ENCODE measurements at places on chromosomes 7 and 10. TPM values are rescaled to one million over a fixed set of nuclear protein-coding genes. Genes with fewer than 3 reads are reported as not detected.

Gene CLRN3
- total RNA-seq = not detected

Gene PRSS1
- not detected for total RNA-seq

Gene ABCC2
- total RNA-seq = 2.9 TPM

Gene CYP26C1
- 0.15 TPM for total RNA-seq

Gene CLCN1
- not detected for total RNA-seq

Gene KLF14
- 0.10 TPM for total RNA-seq

Gene ITIH5
- total RNA-seq = not detected

- H3K36me3 ChIP-seq = no peaks in the 10 kb centered on the region
- no peaks in the 10 kb centered on the region for H3K4me1 ChIP-seq
- no peak overlapping the region for H3K4me3 ChIP-seq
- no peak overlapping the region for H3K27ac ChIP-seq
- no peak for DNase-seq
These were observed 232.7 kb downstream of the LRMDA start for GRCh38 chr10:75663947-75664664.

DNA sequence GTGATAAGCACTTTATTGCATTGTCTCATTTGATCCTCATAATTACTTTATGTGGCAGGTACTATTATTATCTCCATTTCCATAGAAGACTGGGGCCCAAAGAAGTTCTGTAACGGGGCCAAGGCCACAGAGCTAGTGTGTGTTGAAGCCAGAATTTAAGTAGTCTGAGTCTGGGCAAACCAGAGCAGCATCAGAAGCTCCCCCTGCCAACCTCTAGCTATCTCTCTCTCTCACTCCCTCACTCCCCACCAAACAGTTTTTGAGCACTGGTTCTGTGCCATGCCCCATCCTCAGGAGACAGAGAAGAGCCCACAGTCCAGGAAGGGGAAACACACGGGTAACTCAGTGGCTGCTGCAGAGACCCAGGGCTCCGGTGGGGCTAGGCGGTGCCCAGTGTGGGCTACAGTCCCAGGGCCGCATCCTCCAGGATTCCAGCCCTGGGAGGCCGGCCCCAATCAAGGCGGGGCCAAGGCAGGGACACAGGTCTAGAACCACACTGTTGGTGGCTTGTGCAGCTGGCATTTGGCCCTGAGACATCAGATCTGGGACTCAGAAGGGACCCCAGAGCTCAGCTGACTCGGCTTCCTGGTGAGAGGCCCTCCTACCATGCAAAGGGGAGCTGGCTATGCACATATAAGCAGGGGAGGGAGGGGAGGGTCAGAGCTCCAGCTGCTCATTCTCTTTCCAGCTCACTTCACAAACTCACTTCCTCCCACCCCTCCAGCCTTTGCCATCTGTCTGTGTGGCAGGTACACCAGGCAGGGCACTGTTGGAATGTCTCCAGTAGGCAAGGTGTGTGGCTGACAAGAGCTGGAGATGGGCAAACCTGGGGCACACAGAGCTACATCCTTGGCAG, 34.4 kb downstream of the COL13A1 start:
- no peaks in the 10 kb centered on the region for H3K36me3 ChIP-seq
- no peak overlapping the region for H3K4me3 ChIP-seq
- DNase-seq = no peak
- H3K4me1 ChIP-seq = peaks cover 3% of the 10 kb centered on the region
- no peak overlapping the region for H3K27ac ChIP-seq

DNA sequence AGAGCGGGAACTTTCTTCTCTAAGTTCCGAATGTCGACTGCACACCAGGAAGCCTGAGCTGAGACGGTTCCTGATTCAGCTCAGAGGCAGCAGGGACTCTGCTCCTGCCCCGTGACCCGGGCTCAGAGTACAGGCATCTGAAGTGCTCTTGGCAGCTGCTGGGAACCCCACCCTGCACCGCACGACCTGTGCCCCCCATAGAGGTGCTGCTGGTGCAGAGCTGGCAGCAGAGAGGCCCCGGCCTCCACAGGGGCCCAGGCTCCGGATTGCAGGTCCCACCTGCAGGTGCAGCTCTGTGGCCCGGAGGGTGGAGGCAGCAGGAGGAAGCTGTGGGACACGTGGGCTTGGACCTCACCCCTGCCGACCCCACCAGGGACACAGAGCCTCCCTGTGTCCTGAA, 39.5 kb upstream of the ADGRA1 start:
- no peaks in the 10 kb centered on the region for H3K4me1 ChIP-seq
- no peak overlapping the region for H3K4me3 ChIP-seq
- H3K27me3 ChIP-seq = no peaks in the 10 kb centered on the region
- no peak overlapping the region for H3K27ac ChIP-seq
- DNase-seq = no peak

GRCh38 chr7:130903358-130903974, 169.5 kb upstream of the KLF14 start:
- peaks cover 80% of the 10 kb centered on the region for H3K36me3 ChIP-seq
- H3K4me3 ChIP-seq = no peak overlapping the region
- DNase-seq = no peak
- no peaks in the 10 kb centered on the region for H3K27me3 ChIP-seq
- peaks cover 66% of the 10 kb centered on the region for H3K4me1 ChIP-seq

- peak overlapping the region; percentile 94 for H3K27ac ChIP-seq
- no peaks in the 10 kb centered on the region for H3K36me3 ChIP-seq
- DNase-seq = no peak
- H3K4me3 ChIP-seq = peak overlapping the region; percentile 60
These were observed 37.2 kb downstream of the FIGNL1 start for GRCh38 chr7:50412973-50413372.

- DNase-seq = no peak
- H3K27me3 ChIP-seq = no peaks in the 10 kb centered on the region
- H3K27ac ChIP-seq = peak overlapping the region; percentile 95
- H3K4me3 ChIP-seq = peak overlapping the region; percentile 56
- peaks cover 98% of the 10 kb centered on the region for H3K4me1 ChIP-seq
- peaks cover 31% of the 10 kb centered on the region for H3K36me3 ChIP-seq
These were observed 114.8 kb downstream of the FAM53B start for GRCh38 chr10:124629415-124629814.

DNA sequence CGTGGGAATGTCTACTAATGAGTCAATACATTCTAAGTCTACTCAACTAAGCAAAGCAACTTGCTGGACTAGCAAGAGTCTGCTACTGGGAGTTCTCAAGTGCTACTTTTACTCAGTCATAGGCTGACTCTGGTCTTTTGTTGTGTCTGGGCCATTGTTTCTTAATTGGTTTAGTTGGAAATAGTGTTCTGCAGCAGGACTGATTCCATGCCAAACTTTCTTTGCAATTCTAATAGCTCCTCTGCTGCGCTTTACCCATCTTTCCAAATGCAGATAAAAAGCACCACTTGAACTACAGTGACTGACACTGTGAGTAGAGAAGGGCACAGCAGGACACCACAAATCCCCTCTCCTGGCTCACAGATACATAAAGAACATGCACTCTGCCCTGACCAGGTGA, 125.7 kb downstream of the CD36 start:
- no peak overlapping the region for H3K4me3 ChIP-seq
- no peaks in the 10 kb centered on the region for H3K27me3 ChIP-seq
- DNase-seq = no peak
- H3K27ac ChIP-seq = no peak overlapping the region
- no peaks in the 10 kb centered on the region for H3K36me3 ChIP-seq

DNA sequence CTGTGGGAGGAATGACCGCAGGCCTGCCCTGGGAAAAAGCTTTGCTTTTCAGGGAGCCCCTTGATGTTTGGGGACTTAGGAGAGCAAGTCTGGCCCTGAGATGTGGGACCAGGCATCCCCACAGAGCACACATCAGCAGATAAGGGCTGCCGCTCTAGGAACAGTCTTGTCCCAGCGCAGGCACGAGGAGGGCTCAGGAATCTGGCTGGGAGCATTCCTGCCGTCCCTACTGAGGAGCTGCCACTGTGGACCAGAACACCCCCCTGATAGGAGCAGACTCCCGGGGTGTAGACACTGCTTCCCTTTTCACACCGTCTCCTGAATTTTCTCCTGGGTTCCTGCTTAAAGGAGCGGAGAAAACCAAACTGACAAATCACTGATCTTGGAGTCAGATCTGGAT, 232.3 kb downstream of the CUX1 start:
- no peak for DNase-seq
- peaks cover 14% of the 10 kb centered on the region for H3K36me3 ChIP-seq
- H3K4me3 ChIP-seq = no peak overlapping the region
- H3K27me3 ChIP-seq = no peaks in the 10 kb centered on the region
- peaks cover 45% of the 10 kb centered on the region for H3K4me1 ChIP-seq

GRCh38 chr10:132458586-132459300, 61.7 kb downstream of the PWWP2B start:
- no peaks in the 10 kb centered on the region for H3K36me3 ChIP-seq
- peak; percentile 80 for DNase-seq
- H3K4me1 ChIP-seq = peaks cover 3% of the 10 kb centered on the region

DNA sequence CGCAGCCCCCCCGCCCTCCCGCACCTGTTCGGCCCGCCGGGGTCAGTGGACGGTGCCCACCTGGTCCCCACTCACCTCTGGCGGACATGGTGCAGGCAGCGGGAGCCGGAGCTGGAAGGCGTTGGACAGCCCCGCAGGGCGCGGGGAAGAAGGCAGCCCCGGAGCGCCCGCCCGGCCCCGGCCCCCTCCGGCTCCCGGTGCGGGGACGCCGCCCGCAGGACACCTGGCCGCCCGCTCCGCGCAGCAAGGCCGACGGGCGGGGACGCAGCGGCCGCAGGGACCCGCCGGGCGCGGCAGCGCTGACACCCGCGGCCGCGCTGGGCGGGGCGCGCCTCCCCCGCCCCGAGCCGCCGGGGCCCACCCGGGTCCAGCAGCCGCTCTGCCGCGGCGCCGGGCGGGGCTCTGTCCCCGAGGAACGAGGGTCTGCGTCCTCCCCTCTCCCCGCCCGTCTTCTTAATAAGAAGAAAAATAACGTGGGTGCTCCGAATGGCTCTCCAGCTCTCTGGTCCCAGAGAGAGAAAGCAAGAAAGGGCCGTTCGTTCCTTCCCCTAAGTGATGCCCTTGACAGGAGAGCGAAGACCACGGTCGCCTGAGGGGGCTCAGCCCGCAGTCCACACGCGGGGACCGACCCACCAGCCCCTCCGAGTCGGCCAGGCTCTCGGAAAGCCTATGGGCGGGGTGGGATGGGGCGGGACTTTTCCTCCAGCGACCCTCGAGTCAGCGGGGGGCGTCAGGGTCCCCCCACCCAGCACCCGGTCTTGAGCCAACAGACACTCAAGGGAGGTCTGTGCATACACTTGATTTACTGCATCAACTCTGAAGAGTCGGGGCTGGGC, 53.4 kb upstream of the FHIP2A start:
- no peaks in the 10 kb centered on the region for H3K36me3 ChIP-seq
- no peak overlapping the region for H3K27ac ChIP-seq
- peaks cover 30% of the 10 kb centered on the region for H3K27me3 ChIP-seq

DNA sequence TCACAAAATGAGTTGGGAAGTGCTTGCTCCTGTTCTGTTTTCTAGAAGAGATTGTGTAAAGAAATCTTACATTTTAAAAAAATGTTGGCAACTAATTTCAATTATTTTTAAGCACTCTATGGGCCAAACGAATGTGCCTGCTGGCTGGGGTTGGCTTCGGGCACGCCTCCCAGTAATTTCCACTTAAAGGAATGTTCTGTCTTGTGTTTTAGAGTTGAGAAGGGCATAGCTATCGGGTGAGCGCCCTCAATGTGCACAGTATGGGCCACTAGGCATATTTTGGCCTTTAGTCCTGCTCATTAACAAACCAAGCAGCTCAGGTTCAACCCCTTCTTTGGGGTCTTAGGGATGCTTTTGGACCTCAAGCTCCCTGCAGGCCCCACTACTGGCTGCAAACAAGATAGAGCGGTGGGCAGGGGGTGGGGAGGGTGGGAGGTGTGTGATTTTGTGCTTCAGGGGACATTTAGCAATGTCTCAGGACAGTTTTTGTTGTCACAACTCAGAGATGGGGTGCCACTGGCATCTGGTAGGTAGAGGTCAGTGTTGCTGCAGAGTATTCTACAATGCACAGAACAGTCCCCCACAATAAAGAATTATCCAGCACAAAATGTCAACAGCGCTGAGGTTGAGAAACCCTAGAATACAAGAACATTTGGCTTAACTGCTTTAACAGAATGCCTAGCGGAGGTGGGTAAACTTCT, 40.7 kb downstream of the TACC2 start:
- no peaks in the 10 kb centered on the region for H3K4me1 ChIP-seq
- no peak overlapping the region for H3K27ac ChIP-seq
- peaks cover 11% of the 10 kb centered on the region for H3K27me3 ChIP-seq
- no peak overlapping the region for H3K4me3 ChIP-seq

- H3K36me3 ChIP-seq = no peaks in the 10 kb centered on the region
- no peaks in the 10 kb centered on the region for H3K4me1 ChIP-seq
- no peak for DNase-seq
- no peak overlapping the region for H3K27ac ChIP-seq
- H3K4me3 ChIP-seq = no peak overlapping the region
These were observed 72.3 kb upstream of the ACBD5 start for GRCh38 chr10:27312854-27313253.

- no peaks in the 10 kb centered on the region for H3K4me1 ChIP-seq
- peaks cover 25% of the 10 kb centered on the region for H3K27me3 ChIP-seq
- DNase-seq = no peak
These were observed 27.6 kb upstream of the FAM204A start for GRCh38 chr10:118369641-118370205.

GRCh38 chr7:100485471-100485876, 1.7 kb downstream of the NYAP1 start:
- no peak for DNase-seq
- H3K4me3 ChIP-seq = no peak overlapping the region
- H3K4me1 ChIP-seq = peaks cover 7% of the 10 kb centered on the region
- H3K36me3 ChIP-seq = no peaks in the 10 kb centered on the region

GRCh38 chr10:27838901-27839300, 93.3 kb upstream of the MKX start:
- H3K36me3 ChIP-seq = no peaks in the 10 kb centered on the region
- H3K4me1 ChIP-seq = no peaks in the 10 kb centered on the region

DNA sequence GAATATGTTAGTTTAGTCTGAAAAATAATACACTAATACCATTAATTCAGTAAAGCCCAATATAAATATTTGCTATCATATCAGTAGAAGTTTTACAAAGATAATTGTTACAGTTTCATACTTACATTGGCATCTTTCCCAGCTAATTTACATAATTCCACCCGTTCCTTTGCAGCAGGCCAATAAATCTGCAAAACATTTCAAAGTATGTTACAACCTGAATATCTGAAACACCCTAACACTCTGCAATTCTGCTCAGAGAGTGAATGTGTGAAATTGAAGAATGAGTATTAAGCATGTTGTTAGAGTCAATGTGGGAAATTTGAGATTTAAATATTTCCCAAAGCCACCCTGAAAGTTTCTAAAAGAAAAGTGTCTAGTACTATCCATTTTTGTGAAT, 105.5 kb downstream of the SEMA3D start:
- H3K27ac ChIP-seq = no peak overlapping the region
- no peaks in the 10 kb centered on the region for H3K4me1 ChIP-seq
- no peaks in the 10 kb centered on the region for H3K27me3 ChIP-seq
- no peak overlapping the region for H3K4me3 ChIP-seq
- DNase-seq = no peak
- no peaks in the 10 kb centered on the region for H3K36me3 ChIP-seq

DNA sequence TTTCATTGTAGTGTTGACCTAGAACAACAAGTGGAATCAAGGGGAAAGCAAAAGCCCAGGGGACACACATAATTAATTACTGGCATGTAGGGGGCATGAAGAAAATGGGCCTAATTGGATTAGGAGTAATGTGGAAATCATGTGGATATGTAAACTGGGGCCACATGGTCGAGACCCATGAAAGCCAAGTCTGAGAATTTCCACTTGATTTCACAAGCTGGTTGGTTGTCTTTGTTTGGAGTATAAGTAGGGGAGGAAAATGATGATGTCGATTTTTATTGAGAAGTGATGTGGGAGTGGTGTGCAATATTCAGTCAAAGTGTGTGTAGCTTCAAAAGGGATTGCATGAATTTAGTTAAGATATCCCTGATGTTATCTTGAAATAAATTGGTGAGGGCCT, 131.8 kb downstream of the LRRC4 start:
- peaks cover under 1% of the 10 kb centered on the region for H3K36me3 ChIP-seq
- no peak overlapping the region for H3K27ac ChIP-seq

GRCh38 chr10:71025535-71025934, 137.2 kb upstream of the PCBD1 start:
- no peak overlapping the region for H3K4me3 ChIP-seq
- no peak overlapping the region for H3K27ac ChIP-seq
- no peaks in the 10 kb centered on the region for H3K36me3 ChIP-seq
- H3K4me1 ChIP-seq = no peaks in the 10 kb centered on the region
- H3K27me3 ChIP-seq = peaks cover 10% of the 10 kb centered on the region

Measured in activated B cell treated with CpG ODN at 0.5 μM for 24 hours (primary cell).